Skin of body (tissue), 3 donors: ENCODE measurements at places on chromosomes 6 and 20. TPM values are rescaled to one million over a fixed set of nuclear protein-coding genes. Genes with fewer than 3 reads are reported as not detected.

The PPP1R14C gene
- 18.3 TPM for total RNA-seq

The ZBTB12 gene
- 3.9 TPM for total RNA-seq

The IPCEF1 gene
- total RNA-seq, result 2.5 TPM

The PRICKLE4 gene
- 2.4 TPM for total RNA-seq

The NR2E1 gene
- total RNA-seq, result not detected

The ADTRP gene
- 14.0 TPM for total RNA-seq

The HLA-DOB gene
- 0.69 TPM for total RNA-seq
